ENCODE measurements at places on chromosomes 12 and 14.

DNA sequence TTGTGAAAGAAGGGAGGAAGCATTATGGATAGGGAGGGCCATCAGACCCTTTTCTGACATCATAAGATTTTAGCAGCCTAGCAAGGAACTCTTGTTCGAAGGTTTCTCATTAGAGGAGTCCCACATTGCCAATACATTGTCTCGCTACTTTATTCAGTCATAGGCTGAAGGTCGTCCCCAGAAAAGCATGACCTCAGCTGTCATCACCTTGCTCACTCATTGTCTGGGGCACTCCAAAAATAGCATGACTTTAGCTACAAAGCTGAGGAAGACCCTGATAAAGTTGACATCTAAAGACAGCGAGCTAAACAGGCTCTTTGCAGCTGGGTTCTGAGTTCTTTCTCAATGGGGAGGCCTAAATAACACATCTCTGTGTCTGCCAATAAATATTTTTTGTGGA is 112.4 kb upstream of the PTPRR start:
- DNase-seq: no peak

DNA sequence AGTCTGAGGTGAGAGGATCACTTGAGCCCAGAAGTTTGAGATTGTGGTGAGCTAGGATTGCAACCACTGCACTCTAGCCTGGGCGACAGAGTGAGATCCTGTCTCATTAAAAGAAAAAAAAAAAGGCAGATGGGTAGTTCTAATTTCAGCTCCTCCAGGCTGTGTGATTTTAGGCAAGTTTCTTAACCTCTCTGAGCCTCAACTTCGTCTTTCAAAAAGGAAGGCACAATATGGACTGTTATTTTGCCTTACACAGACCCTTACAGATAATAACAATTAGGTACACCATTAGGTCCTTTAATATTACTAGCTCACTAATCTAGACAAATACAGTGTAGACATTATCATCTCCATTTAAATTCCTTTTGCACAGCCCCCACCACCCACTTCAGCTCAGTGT is 4.8 kb upstream of the CCDC177 start:
- no peak for DNase-seq

DNA sequence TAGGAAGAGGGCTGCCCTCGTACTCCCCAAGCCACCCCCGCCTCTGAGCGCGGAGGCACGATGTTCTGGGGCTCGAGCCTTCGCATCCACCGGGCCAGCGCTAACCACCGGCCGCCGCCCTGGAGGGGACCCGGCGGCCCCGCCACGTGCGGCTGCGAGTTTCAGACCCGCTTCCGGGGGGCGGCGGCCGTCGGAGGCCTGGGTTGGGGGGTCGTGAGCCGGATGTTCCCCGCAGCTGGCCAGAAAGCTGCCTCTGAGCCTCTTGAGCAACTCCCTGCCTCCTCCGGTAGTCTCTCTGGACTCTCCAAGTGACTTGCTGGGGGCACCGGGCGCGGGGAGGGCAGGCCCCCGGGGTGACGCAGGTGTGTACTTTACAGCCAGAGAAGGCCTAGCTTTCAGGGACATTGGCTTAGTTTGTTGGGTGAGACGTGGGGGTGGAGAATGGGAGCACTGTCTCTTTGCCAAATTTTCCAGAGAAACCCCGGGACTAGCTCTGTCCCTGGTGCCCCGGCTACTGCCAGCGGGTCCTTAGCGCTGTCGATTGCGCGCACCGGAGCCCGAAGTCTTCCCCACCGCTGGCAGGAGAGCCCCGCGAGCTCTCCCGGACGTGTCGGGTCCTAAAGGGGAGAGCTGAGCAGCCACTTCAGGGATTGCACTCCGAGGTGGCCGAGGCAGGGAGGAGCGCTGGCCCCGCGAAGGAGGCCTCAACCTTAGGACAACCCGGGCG is 15.6 kb downstream of the OTX2 start:
- DNase-seq: peak; percentile 33

DNA sequence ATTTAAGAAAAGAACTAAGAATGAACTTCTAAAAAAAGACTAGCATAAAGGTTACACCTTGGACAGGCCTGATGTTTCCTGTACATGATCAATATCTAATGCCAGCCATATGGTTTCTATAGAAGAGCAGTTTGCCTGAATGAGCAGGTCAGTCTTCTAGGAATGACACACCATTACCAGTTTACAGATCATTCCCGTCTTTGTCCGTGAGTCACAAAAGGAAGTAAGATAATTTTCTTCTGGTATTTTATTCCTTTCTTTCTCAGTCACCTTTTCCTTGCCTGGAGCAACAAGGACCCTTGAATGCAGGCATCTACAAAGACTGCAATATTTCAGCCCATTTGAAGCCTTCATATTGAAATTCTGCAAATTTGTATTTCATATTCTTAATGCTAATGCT is 44.6 kb upstream of the CNTN1 start:
- DNase-seq: no peak

GRCh38 chr12:91951571-91951970 is 194.1 kb downstream of the BTG1 start:
- DNase-seq: no peak

DNA sequence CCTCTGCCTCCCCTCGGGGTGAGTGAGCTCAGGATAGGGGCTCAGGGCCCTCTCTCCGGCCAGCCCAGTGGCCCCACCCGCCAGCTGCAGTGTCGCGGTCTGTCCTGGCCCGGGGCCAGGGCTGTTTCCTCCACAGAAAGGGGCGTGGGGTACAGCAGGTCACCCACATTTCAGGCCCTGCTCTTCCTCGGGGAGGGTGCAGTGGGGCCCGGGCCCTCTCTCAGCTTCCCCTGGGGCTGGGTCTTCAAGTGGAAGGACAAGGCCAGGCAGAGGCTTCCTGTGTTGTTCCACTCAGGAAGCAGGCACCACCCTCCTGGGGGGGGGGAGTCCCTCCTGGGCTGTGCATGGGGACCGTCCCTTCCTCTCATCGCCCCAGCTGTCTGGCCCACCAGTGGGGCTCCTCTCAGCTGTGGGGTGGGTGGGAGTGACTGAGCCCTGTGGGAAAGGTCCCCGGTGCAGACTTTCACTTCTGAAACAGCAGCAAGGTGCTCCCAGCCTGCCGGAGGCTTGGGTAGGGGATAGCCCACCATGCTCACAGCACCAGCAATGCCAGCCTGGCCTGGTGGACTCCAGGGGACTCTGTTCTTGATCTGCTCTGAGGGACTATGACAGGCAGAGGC is 3.7 kb downstream of the GPR132 start:
- DNase-seq: peak; percentile 35

DNA sequence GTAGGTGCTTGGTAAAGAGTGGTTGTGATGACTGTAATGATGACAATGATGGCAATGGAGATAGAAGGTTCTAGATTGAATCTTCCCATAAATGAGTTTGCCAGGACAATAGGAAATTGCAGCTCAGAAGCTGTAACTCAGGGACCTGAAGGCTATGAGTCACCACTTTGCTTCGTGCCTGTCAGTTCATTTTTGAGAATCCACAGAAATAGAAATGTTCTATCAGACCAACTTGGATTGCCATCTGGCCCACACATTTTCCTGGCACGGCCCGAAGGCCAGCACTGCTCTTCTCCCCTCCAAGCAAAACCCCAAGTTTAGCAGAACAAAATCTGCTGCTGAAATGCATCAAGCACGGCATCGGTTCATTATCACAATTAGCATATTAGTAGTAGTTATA is 1127.0 kb downstream of the BCL11B start:
- no peak for DNase-seq

- DNase-seq: no peak
Measured at GRCh38 chr12:92270521-92270920, 124.9 kb upstream of the BTG1 start.

GRCh38 chr14:55297611-55298499 is 26.6 kb downstream of the FBXO34 start:
- peak; percentile 71 for DNase-seq

- no peak for DNase-seq
Measured at GRCh38 chr12:95815632-95816212, 25.2 kb upstream of the NTN4 start.

DNA sequence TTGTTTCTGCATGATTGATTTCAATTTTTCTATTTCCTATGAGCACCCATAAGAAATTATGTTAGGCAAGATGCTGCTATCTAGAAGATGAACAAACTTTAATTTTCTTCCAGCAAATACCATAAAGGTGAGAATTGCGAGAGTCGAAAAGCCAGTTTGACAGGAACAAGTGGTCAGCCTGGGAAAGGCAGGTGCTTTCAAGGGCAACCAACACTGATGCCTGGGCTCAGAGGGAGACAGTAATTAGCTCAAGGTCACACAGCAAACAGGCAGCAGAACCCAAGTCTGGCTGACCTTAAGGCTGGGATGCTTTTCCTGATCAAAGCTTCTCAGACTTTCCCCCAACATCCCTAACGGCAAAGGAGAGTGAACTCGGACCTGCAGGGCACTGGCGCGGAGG is 6.8 kb upstream of the OTUB2 start:
- peak; percentile 23 for DNase-seq

GRCh38 chr12:104680070-104680469 is 223.3 kb downstream of the CHST11 start:
- no peak for DNase-seq

- no peak for DNase-seq
Measured at GRCh38 chr14:70789961-70790360, 19.4 kb downstream of the MAP3K9 start.

DNA sequence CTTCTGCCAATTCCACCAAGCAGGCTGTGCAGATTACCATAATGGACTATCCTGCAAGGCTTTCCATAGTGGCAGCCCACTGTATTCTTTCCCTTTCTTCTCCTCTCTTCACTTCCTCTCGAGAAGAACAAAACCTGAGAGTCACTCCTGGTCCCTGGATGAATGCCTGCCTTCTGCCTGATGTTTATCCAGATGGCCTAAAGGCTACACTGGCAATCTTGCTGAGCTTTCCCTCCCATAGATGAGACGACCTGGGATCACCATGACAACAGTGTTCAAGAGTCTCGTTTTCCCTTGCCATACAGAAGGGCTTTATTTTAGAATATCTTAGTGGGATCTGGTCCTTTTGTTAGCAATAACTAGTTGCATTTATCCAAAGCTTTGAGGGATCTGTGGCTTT is 142.3 kb downstream of the RTN1 start:
- DNase-seq: no peak

GRCh38 chr12:7079826-7080125 is 12.5 kb downstream of the C1R start:
- DNase-seq: no peak

DNA sequence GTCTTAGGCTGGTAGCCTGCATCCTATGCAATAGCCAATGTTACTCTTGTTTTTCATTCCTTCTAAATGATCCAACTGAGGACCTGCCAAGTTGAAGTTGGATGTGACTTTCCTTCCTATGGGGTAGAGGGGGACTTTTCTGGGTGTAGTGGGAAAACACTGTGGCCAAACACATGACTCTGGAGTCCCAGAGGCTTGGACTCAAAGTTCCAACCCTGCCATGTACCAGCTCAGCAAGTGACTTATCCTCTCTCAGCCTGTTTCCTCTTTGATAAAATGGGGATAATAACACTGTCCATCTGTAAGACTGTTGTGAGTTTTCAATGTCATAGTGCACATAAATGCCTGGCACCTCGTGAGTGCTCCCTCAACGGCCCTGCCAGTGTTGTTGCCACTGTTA is 97.0 kb downstream of the ZFP36L1 start:
- no peak for DNase-seq

GRCh38 chr12:50505675-50506530 is 1.1 kb downstream of the DIP2B start:
- DNase-seq: peak; percentile 19

- peak; percentile 62 for DNase-seq
Measured at GRCh38 chr14:75333606-75334548, 55.2 kb downstream of the FOS start.

GRCh38 chr14:101839236-101839635 is 77.7 kb downstream of the PPP2R5C start:
- no peak for DNase-seq

GRCh38 chr14:65850429-65851135 is 438.1 kb downstream of the FUT8 start:
- no peak for DNase-seq

DNA sequence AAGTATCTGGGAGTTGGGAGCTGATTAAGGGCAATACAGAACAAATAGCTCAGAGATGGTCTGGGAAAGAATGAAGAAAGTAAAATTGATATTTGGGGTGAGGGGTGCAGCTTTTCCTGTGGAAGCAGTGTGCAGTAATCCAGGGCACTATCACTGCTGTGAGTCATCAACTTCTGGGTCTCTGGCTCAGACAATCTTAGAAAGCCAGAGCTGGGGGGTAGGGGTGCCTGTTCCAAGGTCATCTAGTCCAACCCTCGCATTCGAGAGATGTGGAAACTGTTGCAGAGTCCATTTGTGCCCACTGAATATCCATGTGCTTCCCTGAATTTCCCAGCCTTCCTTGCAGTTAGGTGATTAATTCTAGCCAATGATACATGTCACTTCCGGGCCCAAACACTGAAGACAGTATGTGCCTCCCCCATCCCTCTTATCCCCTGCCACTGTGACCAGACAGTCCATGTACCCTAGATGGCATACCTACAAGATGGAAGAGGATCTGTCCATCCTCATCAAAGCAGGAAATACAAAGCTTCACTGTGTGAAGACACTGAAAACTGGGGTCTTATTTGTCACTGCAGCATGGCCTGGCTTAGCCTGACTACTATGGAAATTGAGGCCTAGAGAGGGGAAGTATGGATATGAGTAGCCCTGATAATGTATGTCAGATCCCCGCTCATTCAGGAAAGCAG is 51.9 kb downstream of the ZFP36L1 start:
- DNase-seq: no peak

DNA sequence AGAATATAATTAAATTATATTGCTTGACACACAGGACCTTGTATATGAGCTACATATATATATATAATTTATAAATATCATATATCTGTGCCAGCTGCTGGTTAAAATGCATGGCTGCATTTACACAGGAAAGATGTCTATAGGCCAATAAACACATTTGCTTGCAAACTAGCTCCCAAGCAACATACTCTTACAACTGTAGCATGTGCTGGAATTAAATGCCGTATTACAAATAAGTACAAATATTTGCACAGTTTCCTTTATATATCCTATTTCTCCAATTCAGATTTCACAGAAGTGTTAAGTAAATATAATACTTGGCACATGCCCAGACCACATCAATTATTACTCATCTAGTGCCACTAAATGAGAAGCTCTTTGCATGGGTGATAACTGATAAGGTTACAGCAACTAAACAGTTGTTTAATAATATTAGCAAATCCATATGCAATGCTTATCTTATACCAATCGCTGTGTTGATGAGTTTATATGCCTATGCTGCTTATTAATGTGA is 66.7 kb upstream of the E2F7 start:
- no peak for DNase-seq

GRCh38 chr14:34043627-34044372 is 92.9 kb upstream of the EGLN3 start:
- no peak for DNase-seq

DNA sequence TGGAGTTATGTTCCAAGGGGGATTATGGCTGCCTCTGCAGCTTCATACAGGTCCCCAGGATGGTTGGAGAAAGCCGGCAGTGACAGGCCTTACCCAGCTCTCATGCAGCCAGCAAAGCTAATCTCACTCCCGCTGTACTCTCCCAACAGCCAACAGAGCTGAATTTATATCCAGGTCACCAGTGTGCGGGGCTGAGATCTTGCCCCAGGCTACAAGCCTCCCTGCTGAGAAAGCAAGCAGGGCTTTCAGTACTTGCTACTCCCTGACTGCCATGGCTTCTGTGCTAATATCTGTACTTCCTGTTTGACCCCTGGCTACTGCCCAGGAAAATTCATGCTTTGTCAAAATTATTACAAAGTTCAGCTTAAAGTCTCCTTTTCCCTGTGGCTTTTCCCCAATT is 92.9 kb downstream of the ATP23 start:
- DNase-seq: peak; percentile 5

- no peak for DNase-seq
Measured at GRCh38 chr14:47439953-47440352, 235.5 kb downstream of the MDGA2 start.

All from lung (tissue), 17 donors.